ENCODE measurements at places on chromosomes 13 and 19.

DNA sequence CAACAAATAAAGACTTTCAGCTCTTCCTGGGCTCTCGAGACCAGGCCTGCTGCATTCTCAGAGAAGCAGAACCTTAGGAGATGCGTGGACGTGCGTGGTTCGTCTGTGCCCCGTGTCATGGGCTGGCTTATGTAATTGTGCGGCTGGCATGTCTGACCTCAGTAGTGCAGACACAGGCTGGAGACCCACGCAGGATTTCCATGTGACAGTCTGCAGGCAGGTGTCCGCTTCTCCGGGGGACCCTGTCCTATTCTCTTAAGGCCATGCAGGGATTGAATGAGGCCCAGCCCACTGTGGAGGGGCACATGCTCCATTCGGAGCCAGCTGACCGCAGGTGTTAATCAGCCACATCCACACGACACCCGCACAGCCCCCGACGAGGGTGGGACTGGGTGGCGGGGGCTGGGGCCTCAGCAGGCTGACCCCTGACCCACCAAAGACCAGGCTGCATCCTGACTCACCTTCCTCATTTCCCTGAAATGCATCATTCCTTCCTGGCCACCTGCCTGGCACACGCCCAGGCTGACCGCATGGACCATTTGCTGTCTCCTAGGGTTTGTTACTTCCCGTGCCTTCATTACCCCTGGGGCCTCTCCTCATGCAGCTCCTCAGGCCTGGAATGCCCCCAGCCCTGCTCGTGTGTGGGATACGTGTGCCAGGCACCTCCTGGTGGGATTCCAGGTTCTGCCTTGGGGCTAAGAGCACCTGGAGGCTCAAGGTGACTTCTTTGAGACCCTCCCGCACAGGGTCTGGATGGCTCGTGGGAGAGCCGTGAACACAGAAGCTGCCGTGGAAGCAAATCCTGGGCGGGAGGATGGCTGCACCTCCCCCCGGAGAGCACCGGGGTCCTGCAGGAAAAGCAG is 10.7 kb upstream of the MCF2L start:
- DNase-seq, result no peak

GRCh38 chr13:108812661-108813060 is 183.2 kb downstream of the MYO16 start:
- DNase-seq, result no peak

DNA sequence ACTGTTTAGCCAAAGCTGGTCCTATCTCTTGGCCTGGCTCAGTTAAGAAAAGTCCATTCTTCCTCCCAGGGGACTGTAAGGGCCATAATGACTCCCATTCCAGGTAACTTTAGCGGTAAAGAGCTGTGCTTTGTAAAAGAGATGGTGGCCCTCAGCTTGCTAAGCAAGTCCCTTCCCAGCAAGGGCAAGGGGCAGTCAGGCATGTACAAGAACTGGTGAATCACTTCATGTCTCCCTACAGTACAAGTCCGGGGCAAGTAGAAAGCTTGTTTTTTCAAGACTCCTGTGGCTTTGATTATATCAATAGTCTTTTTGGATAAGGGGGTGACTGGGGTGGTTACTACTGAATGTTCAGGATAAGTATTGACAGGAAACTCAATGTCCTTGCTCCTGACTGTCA is 88.9 kb downstream of the SLC25A15 start:
- DNase-seq, result no peak

- DNase-seq, result peak; percentile 19
Measured at GRCh38 chr19:9981406-9982260, 28.7 kb downstream of the COL5A3 start.

DNA sequence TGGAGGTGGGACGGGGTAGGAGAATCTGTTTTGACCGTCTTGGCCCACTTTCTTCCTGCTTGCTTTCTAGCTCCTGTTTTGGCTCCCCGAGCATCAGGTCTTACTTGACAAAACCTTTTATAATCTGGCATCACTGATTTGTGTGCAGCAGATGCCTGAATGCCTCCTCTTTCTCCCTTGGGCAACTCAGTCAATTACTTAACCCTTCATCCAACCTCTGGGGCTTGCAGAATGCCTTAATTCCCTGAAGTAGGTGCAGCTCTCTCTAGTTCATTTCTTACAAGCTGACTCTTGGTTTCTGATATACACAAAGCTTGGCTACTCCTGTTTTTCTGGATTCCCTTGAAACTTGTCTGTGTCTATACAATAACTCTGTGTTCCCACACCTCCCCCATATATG is 5.7 kb upstream of the NUP58 start:
- DNase-seq, result no peak

- DNase-seq, result no peak
Measured at GRCh38 chr19:46474211-46474610, 2.8 kb upstream of the PNMA8A start.

GRCh38 chr13:52353193-52353592 is 52.8 kb downstream of the THSD1 start:
- DNase-seq, result peak; percentile 76

GRCh38 chr19:15091918-15092753 is 10.1 kb downstream of the OR1I1 start:
- peak; percentile 76 for DNase-seq

DNA sequence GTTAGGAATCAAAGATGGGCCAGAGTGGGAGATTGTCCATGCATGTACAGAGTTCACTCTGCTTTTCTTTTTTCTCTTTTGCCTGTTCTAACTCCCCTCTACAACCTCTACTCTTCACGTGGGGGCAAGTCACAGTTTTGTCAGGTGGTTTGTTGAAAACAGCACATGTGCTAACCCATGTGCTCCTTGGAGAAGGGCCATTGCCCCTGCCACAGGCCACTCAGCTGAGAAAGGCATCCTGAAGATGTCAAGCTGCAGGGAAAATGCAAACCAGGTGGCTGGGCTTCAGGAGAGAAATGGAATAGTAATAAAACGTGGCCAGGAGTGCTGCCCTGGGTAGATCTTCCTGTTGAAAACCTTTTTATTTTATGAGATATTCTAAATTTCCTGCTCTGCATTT is 35.3 kb upstream of the SLC10A2 start:
- peak; percentile 3 for DNase-seq

DNA sequence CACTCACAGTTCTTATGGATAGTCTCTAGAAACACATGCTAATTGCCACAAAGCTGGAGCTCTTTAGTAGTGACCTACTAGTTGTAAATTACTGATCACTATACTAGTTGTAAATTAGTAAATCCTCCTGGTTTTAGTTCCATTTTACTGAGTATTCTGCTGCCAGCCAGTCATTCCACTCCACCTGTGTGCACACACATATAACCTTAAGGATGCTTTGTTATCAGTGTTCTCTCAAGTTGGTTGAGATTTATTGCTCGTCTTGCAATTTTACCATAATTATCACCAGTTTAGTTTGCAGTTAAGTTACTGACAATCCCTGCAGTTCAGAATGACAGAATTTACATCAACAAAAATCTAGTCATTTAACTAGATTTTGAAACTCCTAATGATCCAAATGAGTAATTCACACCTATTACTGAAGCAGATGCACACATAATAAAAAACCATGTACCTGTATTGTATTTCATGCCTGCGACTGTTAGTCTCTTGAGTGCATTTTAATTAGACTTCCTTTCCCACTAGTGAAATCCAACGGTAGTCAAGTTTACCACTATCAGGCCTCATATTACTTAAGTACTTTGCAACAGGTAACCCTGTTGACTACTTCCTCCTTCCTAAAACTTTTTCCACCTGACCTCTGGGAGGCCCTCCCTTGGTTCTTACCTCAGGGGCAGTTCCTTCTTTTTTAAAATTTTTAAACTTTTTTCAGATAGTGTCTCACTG is 7.6 kb downstream of the TPT1 start:
- DNase-seq, result no peak
